ENCODE measurements at places on chromosomes 13 and 19.
A peak's percentile ranks its signal among the peaks of the same experiment; 100 is the strongest.

- no peak for DNase-seq
These were observed 36.8 kb downstream of the N4BP2L1 start for GRCh38 chr13:32391101-32391619.

DNA sequence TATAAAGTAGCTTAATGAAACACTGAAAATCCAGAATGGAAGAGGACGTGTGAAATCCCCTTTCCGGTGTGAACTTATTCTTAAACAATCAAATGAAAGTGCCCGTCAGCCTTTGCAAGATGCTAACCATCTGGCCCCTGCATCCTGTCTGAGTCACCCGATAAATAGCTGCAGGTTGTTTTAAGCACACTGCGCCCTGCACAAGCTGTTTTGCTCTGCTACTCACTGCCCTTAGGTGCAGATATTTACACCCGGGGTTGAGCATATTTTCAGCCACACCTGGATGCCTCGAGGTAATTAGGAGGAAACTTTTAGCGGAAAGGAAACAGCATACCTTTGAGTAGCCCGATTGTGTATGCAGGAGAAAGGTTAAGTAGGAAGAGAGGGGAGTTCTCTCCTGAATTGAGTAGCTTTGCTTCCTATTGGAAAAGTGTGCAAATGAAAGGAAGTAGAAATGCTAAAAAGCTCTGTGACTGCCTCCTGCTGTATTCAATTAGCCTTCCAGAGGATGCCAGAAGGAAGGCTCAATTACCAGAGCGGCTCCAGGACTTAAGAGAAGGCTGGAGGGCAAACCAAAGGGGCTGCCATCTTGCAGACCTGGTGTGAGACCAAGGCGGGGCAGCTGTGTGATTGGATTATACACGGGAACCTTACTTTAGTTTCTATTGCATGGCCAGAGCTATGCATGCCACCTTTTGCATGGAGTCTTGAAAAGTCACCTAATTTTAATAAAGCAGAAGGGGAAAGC lies 42.5 kb downstream of the IRS2 start:
- DNase-seq, result no peak

- DNase-seq, result peak; percentile 89
These were observed 708 bp upstream of the ERCC1 start for GRCh38 chr19:45424191-45425058.

DNA sequence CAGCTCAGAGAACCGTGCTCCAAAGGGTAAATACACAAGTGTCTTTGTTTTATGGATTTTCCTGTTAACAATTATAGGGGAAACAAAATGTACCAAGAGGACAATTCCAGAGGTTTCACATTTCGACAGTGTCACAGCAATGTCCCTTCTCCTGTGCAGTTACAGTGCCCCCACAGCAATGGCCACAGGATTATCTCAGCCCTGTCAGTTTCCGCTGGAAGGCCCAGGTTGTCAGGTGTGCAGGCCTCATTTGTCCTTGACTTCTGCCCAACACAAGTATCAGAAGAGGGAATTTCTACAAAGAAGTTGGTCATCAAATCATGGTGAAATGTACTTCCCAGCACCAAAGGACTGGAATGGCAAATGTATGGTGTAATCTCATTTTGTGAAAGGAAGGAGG lies 11.2 kb upstream of the N4BP2L2 start:
- DNase-seq, result no peak

- DNase-seq, result peak; percentile 7
These were observed 50.3 kb upstream of the ANKRD10 start for GRCh38 chr13:110965038-110965754.

DNA sequence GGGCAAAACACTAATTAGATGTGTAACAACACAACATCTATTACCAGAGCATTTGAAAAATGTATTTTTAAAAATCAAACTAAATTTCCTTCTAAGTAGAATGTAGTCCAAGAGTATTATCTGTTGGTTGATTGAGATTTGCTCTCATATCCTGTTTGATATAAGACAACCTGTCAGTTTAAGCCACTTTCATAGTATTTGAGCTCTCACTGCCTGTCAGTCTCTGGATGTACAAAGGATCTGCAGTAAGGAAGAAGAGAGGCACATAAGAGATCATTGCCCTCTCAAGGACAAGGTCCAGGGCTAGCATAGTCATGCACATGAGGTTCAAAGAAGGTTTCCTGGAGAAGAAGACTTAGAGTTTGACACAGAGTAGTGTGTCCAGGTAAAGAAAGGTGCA lies 57.4 kb downstream of the FGF14 start:
- no peak for DNase-seq

DNA sequence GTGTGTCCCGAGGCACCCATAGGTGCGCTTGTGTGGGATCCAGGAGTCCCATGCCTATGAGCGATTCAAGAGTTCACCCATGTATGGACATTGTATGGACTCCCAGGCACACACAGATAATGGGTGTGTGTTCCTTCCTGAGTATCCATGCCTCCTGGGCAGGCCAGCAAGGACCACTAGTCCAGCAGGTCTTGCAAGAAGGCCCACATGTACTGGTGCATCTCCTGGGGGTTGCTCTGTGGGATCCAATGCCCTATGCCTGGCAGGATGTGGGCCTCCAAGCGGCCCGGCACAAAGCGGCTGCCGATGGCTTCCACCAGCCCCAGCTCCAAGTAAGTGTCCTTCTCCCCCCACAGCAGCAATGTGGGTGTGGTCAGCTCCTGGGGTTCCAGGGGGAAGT lies 5.0 kb downstream of the EPHX3 start:
- DNase-seq, result no peak

- no peak for DNase-seq
These were observed 45.8 kb upstream of the RCBTB2 start for GRCh38 chr13:48578516-48579164.

DNA sequence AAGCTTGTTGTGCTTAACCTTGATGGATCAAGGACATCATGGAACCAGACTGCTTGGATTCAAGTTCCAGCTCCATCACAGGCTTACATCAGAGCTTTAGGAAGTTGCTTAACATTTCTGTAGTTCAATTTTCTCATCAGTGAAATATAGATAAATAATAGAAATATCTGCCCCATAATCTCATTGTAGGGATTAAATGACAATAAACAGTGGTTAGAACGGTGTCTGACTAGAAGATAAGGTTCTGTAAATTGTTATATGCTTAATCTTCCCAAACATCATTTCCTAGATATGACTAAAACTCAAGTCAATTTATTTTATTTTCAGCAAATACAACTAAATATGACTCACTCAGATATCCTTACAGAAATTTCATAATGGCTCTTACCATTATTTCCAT lies 83.5 kb downstream of the SLITRK1 start:
- no peak for DNase-seq

DNA sequence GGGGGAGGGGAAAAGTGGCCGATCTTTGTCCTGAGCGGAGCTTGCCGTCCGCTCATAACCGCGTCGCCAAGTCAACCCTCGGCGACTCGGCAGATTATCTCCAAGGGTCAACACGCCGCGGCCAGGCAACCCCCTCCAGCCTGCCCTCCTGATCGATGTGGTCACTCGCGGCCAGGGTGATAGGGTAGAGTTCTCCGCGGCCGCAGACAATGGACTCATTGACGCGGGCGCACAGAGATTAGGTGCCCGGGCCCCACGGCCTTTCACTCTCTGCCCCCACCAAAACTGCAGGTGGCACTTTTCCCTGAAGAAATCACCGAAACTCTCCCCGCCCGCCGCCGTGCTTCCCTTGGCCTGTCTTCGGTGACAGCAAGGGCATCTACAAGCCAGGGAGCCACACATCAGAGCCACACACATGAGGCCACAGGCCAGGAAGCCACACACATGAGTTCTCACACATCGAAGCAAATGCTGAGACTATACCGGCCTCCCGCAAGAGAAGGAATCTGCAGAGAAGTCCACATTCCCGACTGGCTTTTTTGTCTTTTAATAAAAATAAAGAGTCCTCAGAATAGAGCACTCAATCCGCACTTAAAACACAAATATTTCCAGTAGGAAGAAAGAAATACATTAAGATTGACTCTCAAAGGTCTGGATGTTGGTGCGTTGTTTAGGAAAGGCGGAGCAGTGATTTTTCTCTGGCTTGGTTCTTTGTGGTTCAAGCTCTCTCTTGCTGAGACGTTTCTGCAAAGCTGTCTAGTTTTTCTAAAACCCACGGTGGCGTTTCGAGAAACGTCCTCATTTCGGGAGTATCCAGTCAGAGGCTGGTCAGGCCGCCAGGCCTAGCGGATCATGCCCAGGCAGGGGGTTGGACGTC lies 1.5 kb upstream of the PDX1 start:
- no peak for DNase-seq

GRCh38 chr19:43643326-43643725 lies 3.7 kb upstream of the CADM4 start:
- no peak for DNase-seq

- no peak for DNase-seq
These were observed 1.6 kb upstream of the RGL3 start for GRCh38 chr19:11420429-11421370.

- DNase-seq, result no peak
These were observed 213.5 kb upstream of the IRS2 start for GRCh38 chr13:109999659-110000533.

Data from suppressor macrophage treated with lipopolysaccharide for 4 hours (primary cell).